ENCODE measurements at places on chromosomes 5 and 9.

DNA sequence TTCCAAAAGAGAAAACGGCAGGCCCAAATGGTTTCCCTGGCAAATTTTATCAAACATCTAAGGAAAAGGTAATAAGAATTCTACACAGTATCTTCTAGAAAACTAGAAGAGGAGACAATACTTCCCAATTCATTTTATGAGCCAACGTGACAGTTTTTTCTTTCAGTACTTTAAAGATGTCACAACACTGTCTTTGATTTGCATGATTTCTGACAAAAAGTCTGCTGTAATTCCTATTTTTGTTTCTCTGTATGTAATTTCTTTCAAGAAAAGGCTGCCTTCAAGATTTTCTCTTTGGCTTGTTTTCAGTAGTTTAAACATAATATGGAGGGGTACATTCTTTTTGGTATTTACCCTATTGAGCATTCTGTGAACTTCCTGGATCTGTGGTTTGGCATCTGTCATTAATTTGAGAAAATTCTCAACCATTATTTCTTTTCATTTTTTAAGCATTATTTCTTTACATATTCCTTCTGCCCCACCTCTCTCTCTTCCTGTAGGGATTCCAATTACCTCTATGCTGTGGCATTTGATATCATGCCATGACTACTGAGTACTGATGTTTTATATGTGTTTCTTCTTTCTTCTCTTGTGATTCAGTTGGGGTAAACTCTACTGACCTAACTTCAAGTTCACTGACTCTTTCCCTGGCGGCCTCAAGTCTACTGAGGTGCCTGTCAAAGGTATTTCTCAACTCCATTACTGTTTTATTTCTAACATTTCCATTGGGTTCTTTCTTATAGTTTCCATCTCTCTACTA, 32.2 kb downstream of the ANKS6 start:
- DNase-seq = no peak

DNA sequence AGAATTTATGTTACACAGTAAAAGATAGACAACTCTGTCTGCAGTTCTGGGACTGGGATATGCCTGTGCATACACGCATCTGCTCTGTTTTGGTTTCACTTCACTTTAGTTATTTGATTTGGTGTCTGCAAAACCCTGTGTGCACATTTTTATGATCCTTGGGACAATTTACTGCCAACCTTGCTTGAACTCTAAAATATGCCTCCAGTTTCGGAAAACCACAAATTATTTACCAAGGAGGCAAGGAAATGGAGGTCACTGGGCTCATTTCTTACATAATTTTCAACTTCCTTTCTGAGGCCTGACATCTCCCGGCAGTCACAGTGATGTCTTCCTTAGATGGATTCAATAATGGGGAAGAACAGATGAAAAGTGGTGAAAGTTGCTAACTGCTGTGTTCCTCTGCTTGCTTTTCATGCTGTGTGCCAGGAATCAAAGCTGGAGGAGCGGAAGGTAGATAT, 61.2 kb upstream of the TAF11L2 start:
- DNase-seq = no peak

DNA sequence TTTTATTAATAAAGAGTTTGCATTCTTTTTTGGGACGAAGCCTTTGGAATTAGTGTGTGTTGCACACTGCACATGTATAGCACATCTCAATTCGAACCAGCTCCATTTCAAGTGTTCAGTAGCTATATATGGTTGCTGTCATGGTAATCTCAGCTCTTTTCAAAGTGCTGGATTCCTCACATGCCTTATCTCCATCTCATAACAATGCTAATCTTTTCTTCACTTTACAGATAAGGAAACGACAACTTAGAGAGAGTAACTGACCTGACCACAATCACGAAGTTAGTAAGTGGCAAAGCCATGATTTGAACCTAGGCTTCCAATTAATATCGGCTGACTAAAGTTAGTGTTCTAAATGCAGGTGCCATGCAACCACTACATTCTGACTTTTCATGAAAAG, 204.8 kb upstream of the RASEF start:
- no peak for DNase-seq

GRCh38 chr9:102862478-102862877, 132.7 kb upstream of the CYLC2 start:
- no peak for DNase-seq

DNA sequence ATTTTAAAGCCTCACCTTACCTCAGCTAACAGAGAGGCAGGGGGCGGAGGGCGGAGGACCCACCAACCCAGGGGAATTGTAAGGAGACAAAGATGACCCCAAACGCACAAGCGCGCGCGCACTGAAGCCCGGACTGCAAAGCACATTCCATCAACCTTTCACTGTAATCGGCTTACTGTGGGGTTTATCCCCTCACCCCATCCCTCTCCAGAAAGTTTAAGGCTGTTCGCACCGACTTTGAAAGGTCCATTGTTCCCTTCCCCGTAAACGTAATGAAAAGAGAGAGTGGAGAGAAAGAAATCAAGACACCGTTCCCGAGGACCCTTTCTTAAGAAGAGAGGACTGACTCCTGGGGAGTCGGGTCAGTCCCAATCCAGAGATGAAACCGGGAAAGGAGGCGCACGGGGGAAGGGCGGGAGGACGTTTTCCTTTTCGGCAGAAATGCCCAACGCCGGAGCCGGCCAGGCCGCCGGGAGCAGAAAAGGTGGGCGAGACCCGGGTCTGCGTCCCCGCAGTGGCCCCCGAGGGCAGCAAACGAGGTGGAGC, 464 bp downstream of the CEMIP2 start:
- DNase-seq = no peak

DNA sequence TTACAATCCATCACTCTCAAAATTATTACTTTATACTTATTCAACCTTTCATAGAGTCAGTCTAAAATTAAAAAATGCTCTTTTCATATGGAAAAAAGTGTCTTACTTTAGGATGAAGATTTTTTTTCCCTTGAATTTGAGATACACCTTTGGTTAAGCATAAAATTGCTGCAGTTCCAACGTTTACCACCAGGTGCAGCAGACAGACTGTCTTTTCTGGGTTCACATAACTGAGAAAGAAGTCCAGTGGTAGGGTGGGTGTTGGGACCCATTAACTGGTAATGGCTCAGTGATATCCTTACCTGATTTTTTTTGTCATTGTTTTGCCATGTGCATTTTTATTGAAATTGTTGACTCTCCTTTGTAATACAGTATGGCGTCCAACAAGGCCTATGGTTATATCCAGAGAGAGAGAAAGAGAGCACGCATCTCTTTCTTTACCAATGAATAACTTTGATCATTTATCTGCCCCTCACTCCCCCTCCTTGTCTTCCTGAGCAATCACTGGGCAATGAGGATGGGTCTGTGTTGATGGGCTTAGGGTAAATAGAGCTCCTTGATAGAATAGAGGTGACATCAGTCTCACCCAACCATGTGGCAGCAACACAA, 98.4 kb downstream of the FBXL7 start:
- DNase-seq = no peak

- no peak for DNase-seq
Observed at GRCh38 chr9:13896922-13897835, 416.8 kb downstream of the NFIB start.

DNA sequence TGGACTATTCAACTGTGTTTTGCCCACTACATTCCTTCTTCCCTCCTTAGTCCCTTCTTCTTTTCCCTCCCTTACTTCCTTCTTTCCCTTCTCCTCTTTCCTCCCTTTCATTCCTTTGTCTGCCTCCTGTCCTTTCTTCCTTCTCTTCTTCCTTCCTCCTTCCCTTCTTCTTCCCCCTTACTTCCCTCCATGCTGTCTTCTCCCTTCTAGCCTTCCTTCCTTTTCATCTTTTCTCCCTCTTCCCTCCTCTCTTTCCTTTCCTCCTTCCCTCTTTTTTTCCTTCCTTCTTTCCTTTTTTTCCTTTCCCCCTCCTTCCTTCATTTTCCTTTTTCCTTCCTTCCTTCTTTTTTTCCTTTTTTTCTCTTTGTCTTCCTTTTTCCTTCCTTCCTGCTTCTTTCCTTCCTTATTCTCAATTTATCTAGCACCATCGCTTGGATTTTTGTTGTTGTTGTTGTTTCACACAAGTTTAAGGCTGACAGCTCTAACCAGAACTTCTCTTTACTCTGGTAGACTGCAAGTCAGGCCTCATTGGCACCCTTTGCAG, 123.4 kb downstream of the CEMIP2 start:
- DNase-seq = no peak

- no peak for DNase-seq
Observed at GRCh38 chr9:5563886-5564285, 53.6 kb downstream of the PDCD1LG2 start.

GRCh38 chr5:156515121-156515520, 188.2 kb downstream of the SGCD start:
- no peak for DNase-seq

DNA sequence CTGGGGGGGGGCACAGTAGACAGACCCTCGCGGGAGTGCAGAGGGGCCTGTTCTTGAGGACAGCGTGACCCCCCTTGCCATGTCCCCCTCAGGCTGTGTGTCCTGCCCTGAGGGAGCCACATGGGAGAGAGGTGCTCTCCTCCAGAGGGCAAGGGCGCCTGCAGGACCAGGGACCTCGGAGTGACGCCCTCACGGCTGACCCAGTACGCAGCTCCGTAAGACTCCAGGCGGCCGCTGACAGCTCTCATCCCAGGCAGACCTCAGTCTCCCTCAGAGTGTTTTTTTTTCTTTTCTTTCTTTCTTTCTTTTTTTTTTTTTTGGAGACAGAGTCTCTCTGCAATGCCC, 27.3 kb downstream of the EXD3 start:
- no peak for DNase-seq

DNA sequence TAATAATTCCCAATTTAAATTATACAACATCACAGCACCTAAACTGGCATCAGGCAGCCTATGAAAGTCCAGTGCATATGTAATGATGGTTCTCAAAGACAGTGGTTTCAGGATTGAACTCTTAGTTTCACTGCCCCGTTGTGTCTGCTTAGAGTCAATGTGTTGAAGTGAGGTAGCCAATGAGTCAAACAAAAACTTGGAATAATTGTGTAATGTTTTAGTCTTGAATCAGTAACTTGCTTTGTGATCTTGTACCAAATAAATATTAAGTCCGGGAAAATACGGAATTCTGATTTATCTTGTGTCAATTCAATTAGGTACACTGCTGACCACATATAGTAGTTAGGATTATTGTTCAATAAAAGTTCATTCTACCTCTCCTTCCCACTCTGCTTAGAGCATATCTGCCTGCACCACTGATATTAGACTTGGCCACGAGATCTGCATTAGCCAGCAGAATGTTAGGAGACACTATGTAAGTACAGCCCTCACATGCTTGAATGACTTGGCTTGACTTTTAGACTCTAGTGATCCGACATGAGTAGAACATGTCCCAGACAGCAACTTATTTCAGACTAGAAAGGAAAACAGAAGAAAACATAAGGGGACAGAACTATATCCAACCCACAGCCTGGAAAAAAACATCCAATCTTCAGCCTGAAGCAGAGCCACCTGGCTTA, 441.5 kb upstream of the PTGER4 start:
- no peak for DNase-seq

- DNase-seq = no peak
Observed at GRCh38 chr9:84305497-84306131, 34.9 kb downstream of the SLC28A3 start.

GRCh38 chr9:124398191-124398935, 16.9 kb downstream of the PSMB7 start:
- no peak for DNase-seq

DNA sequence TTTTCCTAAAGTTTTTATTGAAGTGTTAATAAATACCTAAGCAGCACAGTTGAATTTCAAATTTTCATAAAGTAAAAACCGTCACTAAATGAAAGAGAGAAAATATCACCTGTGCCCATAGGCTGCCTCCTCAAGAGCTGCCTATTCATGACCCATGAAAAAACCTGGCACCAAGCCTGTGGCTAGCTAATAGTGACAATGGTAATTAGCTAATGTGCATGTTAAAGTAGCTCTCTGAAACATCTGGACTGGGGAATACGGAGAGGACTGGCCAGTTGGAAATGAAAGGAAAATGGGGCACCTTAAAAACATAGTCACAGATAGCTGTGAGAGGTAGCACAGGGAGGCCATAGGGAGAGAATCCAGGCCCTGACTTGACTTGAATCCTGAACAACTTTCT, 5.4 kb upstream of the GNE start:
- DNase-seq = no peak

DNA sequence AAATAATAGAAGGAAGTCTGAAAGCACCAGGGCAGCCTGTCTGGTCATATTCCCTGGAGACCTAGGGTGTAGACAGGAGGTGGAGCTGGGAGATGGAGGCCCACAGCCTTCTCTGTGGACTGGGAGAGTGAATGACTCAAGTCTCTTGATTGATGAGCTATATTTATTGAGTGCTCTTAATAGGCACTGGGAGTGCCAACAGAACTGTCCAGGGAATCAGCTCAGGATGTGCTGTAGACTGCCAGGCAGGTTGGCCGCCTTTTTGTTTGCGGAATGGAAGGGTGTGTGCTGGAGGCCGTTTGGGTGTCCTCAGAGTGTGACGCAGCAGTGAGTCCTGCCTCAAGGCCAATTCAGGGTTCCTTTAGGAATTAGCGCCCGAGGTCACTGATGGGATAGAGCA, 33.4 kb upstream of the POMT1 start:
- no peak for DNase-seq

DNA sequence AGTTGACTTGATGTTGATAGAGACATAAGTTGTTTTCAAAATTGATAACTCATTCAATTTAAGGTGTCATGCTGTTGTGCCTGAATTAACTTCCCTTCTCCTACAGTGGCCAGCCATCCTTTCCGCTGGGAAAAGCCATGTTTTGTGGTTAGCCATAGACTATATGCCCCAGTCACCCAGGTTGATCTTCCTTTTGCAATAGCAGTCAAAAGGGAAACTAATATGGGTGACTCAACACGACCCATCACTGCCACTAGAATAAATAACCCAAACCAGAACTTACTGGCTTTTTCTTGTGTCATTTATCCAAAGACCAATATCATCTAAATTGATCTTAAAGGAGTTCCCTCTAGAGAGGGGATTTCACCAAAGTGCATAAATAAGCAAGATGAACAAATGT, 87.4 kb downstream of the PTCD2 start:
- DNase-seq = no peak

DNA sequence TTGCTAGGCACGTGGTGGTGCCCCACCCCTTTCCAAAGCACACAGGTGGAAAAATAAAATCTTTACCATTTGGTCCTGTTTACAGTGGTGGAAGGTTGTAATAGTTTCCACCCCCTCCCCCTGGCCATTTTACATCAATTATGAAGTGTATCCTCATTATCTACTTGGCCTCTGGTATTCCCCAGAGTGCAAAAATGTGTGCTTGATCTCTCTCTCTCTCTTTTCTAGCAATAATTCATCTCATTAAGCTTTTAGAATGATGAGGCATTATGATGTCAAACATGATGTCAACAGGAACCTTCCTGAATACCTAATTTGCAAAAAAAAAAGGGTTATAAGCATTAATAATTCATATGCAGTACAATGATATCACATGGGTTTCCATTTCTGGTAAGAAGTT, 3.1 kb downstream of the PDE8B start:
- no peak for DNase-seq

- no peak for DNase-seq
Observed at GRCh38 chr5:137580030-137580429, 80.9 kb upstream of the SPOCK1 start.

GRCh38 chr9:32701321-32702022, 66.0 kb upstream of the TAF1L start:
- DNase-seq = no peak

Measured in stimulated activated CD4-positive, alpha-beta T cell treated with anti-CD3 and anti-CD28 coated beads, Interleukin-12 subunit alpha, Interleukin-12 subunit beta, amount 100 ng/mL, for 24 hours (primary cell).